ENCODE measurements at places on chromosomes 4 and X.

- DNase-seq: no peak
Measured at GRCh38 chr4:94519019-94519418, 67.3 kb downstream of the PDLIM5 start.

DNA sequence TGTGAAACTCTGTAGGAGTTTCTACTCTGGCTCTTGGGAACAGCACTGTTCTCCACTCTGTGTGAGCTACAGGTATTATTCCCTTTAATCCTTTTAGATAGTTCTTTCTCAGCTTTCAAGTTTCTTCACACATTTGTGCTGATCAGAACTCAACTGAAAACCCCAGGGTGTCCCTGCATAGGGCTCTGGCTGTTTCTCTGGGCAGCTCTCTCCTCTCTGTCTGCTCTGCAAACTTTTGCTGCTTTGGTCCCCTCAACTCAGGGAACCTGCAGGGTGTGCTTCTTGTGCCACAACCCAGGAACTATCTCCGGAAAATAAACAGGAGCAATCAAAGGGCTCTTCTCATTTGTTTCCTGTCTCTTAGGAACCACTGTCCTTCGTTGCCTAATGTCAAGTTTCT lies 196.6 kb upstream of the GABRA2 start:
- DNase-seq: no peak

GRCh38 chrX:70769659-70770227 lies 138.8 kb downstream of the TEX11 start:
- no peak for DNase-seq

DNA sequence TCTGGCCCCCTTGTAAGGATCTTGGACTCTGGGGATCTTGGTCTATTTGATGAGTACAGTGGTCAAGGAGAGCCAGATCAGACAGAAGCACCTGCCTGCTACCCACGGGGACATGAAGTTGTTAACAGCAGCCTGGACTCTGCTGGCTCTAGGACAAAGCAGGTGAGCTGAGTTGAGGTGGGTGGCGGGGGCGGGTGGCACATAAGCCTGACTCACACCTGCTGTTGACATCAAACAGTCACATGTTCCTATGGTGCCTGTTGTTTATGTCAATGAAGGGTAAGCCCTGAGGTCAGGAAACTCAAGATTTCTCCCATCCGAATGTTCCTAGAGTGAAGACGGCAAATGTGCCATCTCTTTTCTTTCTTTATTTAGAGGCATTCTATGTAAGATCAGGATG lies 50.1 kb upstream of the CLNK start:
- peak; percentile 45 for DNase-seq

DNA sequence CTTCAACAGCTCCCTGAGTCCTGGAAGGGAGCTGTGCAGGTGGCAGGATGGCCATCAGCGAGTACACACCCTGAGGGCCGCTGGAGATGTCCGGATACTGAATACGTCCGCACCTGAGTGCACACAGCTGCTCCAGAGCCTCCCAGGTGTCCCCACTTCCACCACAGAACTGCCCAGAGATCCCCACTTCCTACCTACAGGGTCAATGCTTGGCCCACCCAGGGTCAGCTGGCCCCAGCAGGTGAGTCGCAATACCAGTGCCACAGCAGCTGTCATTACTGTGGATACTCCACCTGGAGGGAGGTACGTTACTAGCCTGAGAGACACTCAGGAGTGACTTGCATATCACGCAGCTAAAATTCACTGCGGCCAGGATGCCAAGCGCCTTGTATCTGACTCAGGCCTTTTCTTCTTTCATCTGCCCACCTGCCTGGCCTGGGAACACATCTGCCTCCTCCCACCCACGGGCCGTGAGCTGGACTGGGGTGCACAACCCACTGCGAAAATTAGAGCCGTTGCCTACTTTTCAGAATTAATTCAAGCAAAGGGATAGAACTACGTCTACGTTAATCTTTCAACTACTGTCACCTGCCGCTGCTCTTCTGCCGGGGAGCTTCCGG lies 9.4 kb downstream of the C4orf50 start:
- peak; percentile 31 for DNase-seq

GRCh38 chrX:111151764-111152163 lies 55.8 kb downstream of the PAK3 start:
- no peak for DNase-seq

GRCh38 chrX:42237956-42238355 lies 314.6 kb upstream of the CASK start:
- DNase-seq: no peak

DNA sequence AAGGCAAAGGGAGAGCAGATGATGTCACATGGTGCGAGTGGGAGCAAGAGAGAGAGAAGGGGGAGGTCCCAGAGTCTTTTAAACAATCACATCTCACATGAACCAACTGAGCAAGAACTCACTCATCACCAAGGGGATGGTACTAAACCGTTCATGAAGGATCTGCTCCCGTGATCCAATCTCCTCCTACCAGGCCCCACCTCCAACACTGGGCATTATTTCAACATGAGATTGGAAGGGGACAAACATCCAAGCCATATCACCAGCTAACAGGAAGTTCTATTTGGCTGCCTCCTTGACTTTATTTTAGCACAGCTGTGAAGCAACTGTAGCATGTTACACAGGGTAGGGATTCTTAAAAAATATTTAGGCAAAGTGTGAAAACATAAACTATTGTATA lies 102.5 kb downstream of the DDIT4L start:
- DNase-seq: no peak

- DNase-seq: peak; percentile 78
Measured at GRCh38 chrX:21940356-21940829, at the start of gene SMS. Gene SMS (plus strand): TSS chrX:21940709. CDS start chrX:21940825, 116 bp downstream.

- no peak for DNase-seq
Measured at GRCh38 chr4:177369372-177369771, 59.7 kb downstream of the NEIL3 start.

GRCh38 chr4:38609614-38610013 lies 54.4 kb upstream of the KLF3 start:
- no peak for DNase-seq

DNA sequence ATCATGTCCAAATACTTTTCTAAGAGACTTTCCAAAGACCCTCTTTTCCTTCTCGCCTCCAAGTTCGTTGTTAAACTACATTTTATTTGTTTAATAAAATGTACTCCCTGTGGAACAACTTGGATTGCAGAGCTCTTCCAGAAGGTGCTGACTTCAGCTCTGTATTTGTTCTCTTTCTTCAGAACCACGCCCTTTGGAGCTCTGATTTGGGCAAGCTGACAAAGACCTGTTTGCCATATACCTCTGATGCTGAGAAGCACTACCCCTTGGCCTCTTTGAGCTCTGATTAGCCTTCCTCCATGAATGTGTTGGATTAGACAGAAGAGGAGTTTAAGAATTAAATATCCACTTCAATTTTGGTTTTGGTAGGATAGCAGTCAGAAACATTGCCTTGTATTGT lies 815.1 kb upstream of the POU3F4 start:
- DNase-seq: no peak

DNA sequence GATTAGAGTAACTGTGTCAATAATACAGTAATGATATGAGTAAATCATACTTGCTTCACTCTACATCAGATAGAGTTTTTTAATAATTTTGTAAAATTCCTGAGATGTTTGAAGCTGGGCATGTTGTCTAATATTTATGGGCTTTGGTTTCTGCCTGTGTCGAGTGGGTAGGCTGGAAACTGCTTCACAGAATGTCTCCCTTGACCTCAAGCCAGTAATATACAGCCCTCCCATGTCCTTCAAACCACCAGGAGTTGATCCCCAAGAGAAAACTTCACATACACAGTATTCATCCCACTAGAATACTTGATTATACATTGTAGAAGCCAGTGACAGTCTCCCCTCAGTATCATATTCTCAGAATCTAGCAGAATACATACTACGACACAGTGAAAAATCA lies 284.8 kb upstream of the TENM3 start:
- no peak for DNase-seq

- DNase-seq: no peak
Measured at GRCh38 chr4:78299565-78299972, 242.4 kb downstream of the FRAS1 start.

Data from NCI-H345 (cell line).